Endodermal cell (in vitro differentiated cells): ENCODE measurements at places on chromosomes 11 and 22. TPM values are rescaled to one million over a fixed set of nuclear protein-coding genes. Genes with fewer than 3 reads are reported as not detected.

The HTR3A gene
- 0.55 and 1.3 TPM in 2 replicates for total RNA-seq

The SLC22A8 gene
- total RNA-seq, result 0.22 TPM in 1 of 3 replicates, not detected in the others

DNA sequence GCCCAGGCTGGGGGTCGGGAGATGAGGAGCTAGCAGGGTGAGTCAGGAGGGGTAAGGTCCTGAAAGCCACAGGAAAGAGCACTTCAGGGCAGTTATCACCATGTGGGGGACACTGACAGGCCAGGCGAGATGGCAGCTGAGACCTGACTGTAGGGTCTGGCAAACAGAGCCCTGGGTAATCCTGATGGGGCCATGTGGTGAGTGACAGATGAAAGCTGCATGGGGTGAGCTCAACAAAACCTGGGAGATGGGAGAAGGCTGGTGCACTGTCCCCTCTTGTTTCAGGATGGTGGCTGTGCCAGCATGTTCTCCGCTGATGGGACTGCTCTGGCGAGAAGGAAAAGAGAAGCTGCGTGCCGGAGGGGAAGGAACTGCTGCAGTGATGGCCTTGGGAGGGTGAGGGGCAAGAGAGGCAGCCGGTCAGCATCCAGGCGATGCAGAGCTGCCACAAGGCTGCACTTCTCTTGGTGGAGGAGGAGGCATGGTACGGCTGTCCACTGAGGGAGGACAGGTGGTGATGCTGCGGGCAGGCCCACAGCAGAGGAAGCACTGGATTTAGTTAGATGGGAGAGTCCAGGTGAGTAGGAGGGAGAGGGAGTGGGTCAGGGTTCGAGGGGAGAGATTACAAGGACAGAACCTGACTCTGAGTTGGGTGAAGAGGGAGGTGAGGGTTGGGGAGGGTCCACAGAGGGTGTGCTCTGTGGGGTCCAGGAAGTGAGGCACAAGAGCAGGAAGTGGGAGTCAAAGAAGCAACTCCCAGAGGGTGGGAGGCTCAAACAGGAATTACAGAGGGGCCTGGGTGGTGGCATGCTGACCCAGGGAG, 3.8 kb downstream of the TOP3B start:
- no peaks in the 10 kb centered on the region for H3K27me3 ChIP-seq
- peaks cover 39% of the 10 kb centered on the region for H3K36me3 ChIP-seq
- H3K4me1 ChIP-seq, result no peaks in the 10 kb centered on the region
- H3K27ac ChIP-seq, result no peak overlapping the region
- H3K4me3 ChIP-seq, result no peak overlapping the region

GRCh38 chr11:120102864-120103122, 35.1 kb downstream of the TRIM29 start:
- H3K4me1 ChIP-seq, result peaks cover 17% of the 10 kb centered on the region
- no peak for DNase-seq

GRCh38 chr22:48265000-48265625, 1502.7 kb downstream of the TBC1D22A start:
- no peak for DNase-seq
- no peak overlapping the region for H3K4me3 ChIP-seq
- no peaks in the 10 kb centered on the region for H3K27me3 ChIP-seq

DNA sequence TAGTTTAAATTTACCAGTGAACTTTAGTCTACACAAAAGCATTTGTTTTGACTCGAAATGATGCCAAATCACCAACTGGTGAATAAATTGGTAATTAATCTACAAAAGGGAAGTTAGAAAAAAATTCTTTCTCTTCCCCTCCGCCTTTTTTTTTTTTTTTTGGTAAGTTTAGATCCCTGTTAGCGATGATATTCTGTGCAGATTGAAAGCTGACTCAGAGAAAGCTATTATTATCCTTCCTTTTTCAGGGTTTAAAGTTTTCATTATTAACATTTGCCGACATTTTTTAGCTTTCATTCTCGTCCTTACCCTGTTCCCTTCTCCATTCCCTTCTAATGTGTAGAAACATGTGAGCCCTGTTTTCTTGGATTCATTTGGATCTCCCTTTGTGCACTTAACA, 16.8 kb upstream of the NUP160 start:
- H3K4me3 ChIP-seq, result no peak overlapping the region
- DNase-seq, result no peak
- no peaks in the 10 kb centered on the region for H3K27me3 ChIP-seq
- no peaks in the 10 kb centered on the region for H3K4me1 ChIP-seq
- no peaks in the 10 kb centered on the region for H3K36me3 ChIP-seq
- no peak overlapping the region for H3K27ac ChIP-seq

GRCh38 chr22:46869831-46870441, 107.5 kb downstream of the TBC1D22A start:
- no peak for DNase-seq
